Activated effector memory CD4-positive, alpha-beta T cell treated with anti-CD3 and anti-CD28 coated beads, Interleukin-2, amount 50 U/mL, for 16 hours (primary cell): ENCODE measurements at places on chromosomes 6 and 20.
A peak's percentile ranks its signal among the peaks of the same experiment; 100 is the strongest.

- DNase-seq: no peak
Observed at GRCh38 chr20:24633521-24633920, 164.1 kb downstream of the SYNDIG1 start.

GRCh38 chr20:10379761-10380160, 54.3 kb downstream of the MKKS start:
- no peak for DNase-seq

DNA sequence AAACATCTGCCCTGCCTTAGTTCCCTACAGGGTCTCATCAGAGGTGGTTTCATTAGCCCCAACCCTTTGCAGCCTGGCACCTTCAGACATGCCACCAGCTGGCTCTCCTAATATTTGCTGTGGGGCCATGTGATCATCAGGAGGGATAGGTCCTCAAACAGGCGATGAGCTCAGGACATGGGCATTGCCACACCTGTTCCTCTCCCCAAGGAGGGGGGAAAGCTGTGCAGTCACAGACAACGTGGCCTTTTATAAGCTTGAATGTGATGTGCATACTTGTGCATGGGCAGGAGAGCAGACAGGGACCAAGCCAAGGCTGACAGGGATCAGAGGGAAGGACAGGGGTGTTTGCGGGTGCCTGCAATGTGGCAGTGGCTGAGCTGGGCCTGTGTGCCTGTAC, 78.8 kb upstream of the ZNFX1 start:
- DNase-seq: no peak

DNA sequence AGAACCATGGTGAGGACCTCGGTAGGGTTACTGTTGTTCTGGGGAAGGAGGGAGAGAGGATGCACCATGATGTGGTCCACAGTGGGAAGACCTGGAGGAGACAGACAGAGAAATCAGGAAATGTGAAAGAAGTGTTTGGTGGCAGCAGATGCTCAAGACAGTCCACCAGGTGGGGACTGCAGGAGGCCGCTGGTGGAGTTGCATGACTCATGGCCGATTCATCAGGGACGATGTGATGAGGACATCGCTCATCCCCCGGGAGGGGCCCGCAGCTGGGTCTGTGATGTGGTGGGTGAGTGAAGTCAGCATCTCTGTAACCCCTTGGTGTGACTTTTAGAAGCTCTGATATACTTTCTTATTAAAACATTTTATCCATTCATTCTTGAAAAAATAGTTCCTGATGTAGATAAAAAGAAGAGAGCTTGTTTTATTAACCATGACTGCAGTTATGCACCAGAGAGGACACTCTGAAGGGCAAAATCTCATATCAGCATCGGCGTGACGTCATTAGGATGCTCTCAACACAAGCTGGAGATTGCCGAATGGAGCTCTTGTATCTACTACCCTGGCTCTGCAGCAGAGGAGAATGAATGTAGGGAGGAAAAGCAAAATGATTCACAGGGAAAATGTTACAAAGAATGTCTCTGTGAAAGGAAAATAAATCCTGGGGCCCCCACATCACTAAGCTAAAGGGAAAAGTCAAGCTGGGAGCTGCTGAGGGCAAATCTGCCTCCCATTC, 71.2 kb downstream of the RAMACL start:
- peak; percentile 79 for DNase-seq

DNA sequence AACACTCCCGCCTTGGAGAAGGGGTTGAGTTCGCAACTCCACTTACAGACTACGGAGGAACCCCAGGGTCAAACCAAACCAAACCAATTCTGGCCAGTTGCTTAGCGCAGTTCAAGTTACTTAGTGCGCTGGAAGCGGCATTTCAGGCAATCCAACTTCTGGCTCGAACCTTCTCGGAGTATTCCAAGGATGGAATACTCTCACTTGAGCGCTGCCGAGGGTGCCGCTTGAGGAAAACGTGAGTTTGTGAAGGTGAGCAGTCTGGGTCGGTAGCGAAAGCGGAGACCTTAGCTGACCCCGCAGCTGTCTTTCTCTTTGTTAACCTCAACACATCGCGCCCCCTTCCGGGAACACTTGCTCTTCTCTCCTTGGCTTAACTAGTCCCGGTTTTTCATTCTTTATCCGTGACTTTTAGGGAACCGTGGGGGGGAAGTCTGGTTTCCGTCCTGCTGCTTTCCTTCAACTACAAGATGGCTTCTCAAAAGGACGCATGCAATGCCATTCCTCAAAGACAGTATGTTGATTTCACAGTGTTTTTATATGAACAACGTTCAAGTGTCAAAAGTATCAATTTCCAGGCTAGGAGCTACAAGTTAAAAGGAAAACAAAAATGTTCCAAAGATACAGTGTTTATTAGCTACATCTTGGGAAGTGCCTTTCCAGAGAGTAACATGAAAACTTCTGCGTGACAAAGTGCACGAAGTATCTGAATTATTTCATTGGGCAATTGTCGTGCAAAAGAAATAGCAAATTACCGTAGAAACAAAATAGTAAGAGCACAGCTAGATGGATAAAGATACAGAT, 741 bp upstream of the PNISR start:
- peak; percentile 86 for DNase-seq

DNA sequence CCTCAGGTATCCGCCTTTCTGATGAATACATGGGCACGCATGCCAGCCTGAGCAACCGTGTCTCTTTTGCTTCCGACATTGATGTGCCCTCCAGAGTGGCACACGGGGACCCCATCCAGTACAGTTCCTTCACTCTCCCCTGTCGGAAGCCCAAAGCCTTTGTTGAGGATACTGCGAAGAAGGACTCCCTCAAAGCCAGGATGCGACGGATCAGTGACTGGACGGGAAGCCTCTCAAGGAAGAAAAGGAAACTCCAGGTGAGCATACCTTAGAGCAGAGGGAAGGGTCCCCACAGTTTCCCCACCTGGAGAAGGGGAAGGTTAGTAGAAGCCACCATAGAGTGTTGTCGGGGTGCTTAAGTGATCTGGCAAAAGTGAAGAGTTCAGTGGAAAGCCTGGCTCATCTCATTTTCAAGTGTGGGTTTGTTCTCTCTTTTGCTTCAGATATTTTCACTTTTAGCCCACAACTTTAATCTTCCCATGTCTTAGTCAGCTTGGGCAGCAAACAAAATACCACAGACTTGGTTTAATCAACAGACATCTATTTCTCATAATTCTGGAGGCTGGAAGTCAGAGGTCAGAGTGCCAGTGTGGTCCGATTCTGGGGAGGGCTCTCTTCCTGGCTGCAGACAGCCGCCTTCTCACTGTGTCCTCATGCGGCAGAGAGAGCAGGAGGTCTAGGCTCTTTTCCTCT, 133.5 kb upstream of the CLDN20 start:
- no peak for DNase-seq

DNA sequence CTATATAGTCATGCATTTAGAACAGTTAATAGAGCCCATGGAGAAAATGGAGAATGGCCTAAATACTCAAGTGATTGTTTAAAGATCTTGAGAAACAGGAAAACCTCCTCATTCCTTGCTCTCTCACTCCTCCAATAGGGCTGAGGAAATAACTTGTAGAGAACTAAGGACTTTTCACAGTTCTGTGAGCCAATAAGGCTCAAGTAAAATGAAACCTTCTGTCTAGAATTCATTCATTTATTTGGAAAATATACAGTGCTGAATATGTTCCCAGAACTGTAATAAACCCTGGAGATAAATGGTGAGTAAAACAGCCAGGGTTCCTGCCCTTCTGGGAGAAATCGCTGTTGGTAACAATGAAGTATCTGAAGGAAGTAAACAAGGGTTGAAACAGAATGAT, 35.3 kb downstream of the ELOVL2 start:
- no peak for DNase-seq

GRCh38 chr6:112033791-112034615, 19.9 kb upstream of the CCN6 start:
- DNase-seq: no peak

DNA sequence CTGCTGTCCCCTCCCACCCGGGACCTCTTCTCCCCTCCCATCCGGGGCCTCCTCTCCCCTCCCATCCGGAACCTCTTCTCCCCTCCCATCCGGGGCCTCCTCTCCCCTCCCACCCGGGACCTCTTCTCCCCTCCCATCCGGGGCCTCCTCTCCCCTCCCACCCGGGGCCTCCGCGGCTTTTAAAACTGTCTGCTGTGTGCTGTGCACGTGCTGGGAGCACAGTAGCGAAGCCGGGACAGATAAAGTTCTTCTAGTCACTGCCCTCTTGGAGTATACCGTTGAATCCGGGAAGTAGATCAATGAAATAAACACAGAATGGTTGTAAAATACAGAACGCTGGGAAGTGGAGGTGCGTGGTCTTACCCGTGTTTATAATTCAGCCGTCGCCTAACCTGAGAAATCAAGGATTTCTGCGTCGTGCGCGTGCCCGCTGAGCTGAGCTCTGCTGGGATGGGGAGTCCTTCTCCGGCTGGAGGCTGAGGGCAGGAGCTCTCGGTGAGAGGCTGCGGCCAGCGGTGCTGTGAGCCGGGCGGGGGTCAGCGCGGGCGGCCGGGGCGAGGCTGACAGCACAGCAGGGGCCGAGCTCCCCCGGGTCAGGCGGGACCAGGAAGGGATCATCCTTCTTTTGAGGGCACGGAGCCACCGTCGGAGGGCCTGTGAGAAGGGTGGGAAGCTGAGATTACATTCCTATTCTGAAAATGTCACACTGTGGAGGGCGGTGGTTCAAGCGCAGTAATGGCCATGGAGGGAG, 19.6 kb upstream of the KIF25 start:
- DNase-seq: no peak

GRCh38 chr20:22901164-22901563, 133.9 kb upstream of the SSTR4 start:
- DNase-seq: no peak

DNA sequence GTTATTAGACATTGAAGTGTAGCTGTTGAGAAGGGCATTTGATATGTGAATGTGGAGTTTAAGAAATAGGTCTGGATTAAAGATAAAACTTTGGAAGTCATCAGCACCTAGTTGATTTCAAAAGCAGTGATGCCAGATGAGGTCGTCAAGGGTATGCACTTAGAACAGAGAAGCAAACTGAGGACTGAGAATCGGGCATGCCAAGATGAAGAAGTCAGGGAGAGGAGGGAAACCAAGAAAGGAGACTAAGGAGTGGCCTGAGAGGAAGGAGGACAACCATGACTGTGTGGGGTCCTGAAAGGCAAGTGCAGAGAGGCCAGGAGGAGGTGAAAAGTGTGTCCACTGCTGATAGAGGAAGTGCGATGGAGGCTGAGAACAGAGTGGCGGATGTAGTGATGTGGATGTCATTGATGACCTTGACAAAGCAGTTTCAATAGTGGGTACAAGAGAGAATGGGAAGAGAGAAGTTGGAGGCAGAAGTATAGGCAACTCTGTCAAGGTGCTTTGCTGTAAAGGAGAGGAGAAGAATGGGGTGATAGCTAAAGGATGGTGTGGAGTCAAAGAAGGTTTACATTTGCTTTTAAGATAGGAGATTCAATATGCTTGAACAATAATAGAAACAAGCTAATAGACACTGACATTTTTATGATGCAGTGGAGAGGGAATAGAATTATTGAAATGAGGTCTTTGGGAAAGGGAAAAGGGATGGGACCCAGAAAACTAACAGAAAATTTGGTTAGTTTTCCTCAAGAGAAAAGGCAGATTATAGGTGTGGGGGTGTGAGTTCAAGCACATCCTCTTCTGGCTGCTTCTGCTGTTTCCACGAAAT, 139.7 kb upstream of the TMEM170B start:
- no peak for DNase-seq

DNA sequence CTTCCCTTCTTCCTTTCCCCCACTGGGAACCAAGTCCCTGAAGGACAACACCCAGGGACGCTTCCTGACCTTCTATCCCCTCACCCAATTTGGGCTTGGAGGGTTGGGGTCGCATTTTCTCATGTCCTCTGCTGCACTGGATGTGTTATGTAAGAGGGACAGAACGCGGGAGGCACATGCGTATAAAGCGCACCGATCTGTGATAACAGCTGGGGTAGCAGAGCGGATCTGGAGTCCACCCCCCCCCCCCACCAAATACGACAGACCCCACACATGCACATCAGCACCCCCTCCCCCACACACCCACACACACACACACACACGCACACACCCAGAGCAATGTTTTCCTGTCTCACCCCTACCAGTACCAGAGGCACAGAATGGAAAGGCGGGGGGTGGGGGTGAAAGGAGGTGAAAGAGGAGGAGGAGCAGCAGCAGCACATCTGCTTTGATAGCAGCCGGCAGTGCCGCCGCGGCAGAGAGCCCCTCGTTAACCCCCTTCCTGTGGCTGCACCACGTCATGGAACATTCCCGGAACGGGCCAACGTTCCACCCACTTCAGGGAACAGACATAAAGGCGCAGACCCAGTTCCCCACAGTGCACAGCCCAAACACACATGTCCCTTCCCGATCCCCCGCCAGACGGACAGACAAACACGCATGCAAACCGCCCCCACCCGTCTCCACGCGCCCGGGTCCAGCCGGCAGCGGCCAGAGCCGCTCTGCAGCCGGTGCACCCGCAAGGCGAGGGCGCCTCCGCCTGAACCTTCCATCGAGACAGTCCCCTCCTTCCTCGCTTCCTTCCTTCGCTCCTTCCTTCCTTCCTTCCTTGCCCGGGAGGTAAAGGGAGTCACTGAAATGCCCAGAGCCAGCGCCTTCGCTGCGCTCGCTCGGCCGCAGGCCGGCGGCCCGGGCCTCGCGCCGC, 590 bp downstream of the HIVEP2 start:
- peak; percentile 97 for DNase-seq

DNA sequence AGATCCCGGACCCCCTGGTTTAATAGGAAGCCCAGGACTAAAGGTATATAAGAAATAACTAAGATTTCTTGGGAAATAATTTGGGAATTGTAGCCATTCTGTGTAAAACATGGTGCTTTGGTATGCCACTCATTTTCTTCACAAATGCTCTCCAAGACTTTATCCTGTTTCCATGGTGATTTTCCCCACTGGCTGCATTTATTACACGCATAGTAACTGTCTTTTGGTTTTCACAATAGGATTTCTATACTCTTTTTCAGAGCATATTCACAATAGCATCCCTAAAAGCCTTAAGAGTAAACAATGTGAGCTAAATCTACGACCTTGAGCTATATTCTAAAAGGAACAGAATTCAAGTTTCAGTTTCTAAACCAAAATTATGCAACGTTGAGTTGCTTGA, 160.8 kb downstream of the COL9A1 start:
- DNase-seq: no peak

GRCh38 chr6:17656644-17657043, 50.1 kb downstream of the NUP153 start:
- DNase-seq: no peak

DNA sequence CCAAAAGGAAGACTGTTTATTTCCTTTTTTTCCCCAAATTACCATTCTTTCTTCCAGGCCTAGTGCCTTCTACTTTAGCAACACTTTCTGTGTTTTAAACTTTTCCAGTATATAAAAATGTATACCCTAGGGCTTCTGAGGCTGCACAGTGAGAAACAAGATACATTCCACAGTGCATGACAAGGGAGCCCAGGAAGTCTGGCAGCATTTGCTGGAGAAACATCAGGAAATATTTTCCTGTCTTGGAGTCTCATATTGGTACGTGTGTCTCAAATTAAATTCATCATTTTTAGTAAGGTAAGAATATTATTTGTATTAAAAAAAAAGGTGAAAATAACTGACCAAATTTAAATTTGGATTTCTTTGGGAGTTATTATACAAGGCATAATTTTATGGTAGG, 662.6 kb downstream of the RFPL4B start:
- no peak for DNase-seq

GRCh38 chr6:34249469-34250261, 859 bp upstream of the SMIM29 start:
- peak; percentile 51 for DNase-seq

- DNase-seq: peak; percentile 73
Observed at GRCh38 chr6:12150812-12151432, 138.8 kb downstream of the HIVEP1 start.
